ENCODE measurements at places on chromosomes 4 and X.

GRCh38 chrX:39985071-39985470 lies 112.7 kb downstream of the BCOR start:
- DNase-seq, result no peak

DNA sequence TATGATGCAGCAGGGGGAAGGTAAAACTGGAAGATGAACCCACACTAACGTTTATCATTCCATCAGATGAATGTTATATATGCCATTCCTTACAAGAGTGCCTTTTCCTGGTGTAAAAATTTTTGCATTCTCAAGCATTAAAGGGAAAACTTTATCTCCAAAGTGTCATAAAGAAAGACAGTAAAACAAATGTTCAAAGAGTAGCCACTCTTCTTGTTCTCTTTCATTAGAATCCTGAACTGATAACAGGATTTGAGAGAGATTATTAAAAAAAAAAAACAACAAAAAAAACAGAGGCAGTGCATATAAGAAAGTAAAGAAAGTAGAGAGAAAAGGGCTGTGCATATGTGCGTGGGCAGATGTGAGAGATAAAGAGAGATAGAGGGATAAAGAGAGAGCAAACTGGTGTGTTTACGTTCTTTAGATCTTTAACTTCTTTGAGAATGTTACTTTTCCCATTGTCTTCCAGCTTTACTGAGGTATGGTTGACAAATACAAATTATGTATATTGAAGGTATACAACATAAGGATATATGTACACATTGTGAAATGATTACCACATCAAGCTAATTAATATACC lies 275.4 kb downstream of the HS3ST1 start:
- DNase-seq, result no peak

DNA sequence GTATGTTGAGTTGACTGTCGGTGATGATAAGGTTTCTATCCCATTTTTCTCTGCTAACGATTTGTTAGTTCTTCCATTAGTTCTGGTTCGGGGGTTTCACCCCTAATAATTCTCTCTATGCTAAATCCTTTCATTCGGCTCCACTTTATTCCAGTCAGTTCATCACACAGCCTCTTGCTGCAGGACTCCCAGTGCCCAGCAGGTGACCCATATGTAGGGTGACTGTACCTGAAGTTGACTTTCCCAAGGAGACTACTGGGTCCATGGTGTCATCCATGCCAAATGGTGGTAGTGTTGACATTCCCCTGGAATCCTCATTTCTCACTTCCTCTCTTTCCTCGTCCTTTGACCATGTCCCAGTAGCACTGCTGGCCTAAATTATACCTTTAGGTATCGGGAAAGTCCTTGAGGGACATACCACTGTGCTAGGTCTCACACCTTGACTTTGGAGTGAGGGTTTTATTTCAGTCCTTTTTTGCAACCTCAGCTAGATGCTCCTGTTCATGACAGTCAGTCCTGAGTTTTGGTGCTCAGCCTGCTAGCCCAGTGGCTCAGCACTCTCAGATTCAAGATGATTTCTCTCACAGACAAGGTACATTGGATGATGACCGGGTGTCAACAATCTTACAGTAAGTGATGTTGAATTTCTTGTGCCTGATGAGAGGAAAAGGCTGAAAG lies 105.1 kb upstream of the ARHGAP24 start:
- DNase-seq, result no peak

GRCh38 chr4:176818531-176818930 lies 25.8 kb upstream of the VEGFC start:
- no peak for DNase-seq

DNA sequence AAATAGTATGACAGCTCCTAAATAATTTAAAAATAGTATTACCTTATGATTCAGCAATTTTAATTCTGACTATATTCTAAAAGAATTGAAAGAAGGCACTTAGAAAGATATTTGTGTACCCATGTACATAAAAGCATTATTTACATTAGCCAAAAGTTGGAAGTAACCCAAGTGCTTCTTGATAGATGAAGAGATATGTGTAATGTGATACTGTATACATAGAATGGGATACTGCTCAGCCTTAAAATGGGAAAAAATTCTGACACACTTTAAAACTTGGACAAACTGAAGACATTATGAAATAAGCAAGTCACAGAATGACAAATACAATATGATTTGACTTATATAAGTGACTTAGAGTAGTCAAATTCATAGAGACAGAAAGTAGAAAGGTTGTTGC lies 112.2 kb downstream of the IDS start:
- no peak for DNase-seq

DNA sequence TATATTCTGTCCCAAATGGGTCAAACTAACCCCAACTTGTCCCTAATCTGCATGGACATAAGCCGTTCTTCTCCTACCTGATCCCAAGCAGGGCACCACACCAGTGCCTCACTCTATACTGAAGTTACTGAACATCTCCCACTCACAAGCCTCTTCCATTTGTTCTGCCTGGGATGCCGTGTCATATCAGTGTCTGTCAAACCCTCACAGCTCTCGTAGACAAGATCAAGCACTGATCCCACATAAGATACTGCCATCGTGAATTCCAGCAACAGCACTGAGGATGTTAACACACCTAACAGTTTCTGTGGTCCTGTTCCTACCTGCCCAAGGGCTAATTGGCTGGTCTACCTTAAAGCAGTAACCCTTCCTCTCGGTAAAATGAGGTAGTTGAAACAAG lies 162.1 kb downstream of the APBB2 start:
- DNase-seq, result no peak

GRCh38 chr4:6727943-6728250 lies 11.9 kb downstream of the BLOC1S4 start:
- no peak for DNase-seq

Data from liver (tissue), 10 donors.